ENCODE measurements at places on chromosomes 1 and 21.
A peak's percentile ranks its signal among the peaks of the same experiment; 100 is the strongest.

DNA sequence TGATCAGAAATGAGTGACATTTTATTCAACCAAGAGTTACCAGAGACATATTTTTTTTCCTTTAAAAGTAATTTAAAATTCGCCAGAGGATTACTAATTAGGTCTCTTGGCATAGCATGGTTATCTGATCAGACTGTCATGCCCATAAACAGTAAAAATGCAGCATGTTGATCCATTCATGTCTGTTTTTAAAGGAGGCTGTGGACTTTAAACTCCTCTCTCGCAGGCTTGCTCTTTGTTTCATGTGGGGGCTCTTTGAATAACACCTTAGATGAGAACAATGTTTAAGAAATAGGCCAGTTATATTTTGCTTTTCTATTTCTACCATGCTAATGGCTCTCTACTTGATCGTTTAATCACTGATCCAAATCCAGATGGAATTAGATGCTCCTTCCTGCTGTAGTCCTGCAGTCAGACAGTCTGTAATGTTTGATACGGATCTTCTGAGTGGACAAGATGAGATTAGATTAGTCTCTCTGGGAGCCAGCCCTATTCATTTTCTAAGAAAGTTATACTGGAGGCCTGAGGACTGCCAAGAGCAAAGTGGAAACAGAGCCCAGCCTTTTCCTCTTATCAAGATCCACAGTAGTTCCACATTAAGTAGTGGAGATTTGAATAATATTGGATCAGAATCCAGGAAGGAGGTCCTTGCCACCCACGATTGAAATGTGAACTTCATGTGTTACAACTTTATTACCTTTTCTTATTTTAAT lies 197.4 kb downstream of the HS2ST1 start:
- DNase-seq = no peak

DNA sequence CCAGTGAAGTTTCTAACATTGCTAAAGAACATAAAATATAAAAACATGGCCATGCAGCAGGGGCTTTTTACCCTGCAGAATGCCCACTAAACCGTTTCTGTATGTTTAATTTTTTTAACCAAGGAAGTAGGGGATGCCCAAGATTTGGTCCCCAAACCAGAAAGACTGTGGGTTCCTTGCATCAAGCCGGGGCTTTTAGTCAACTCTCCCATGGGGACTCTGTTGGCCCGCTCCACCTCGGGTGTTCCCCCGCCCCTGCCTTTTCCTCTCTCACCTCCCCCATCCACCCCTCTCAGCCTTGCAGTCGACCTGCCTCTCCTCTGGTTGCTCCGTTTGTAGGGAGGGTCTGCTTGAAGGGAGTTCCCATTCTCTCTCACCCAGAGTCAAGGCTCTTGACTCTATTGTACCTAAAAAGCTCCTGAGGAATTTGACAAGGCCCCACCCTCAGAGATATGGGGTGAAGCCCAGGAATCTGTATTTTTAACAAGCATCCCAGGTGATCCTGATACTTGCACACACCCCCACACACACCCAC lies 117.5 kb downstream of the TOMM20 start:
- DNase-seq = no peak

DNA sequence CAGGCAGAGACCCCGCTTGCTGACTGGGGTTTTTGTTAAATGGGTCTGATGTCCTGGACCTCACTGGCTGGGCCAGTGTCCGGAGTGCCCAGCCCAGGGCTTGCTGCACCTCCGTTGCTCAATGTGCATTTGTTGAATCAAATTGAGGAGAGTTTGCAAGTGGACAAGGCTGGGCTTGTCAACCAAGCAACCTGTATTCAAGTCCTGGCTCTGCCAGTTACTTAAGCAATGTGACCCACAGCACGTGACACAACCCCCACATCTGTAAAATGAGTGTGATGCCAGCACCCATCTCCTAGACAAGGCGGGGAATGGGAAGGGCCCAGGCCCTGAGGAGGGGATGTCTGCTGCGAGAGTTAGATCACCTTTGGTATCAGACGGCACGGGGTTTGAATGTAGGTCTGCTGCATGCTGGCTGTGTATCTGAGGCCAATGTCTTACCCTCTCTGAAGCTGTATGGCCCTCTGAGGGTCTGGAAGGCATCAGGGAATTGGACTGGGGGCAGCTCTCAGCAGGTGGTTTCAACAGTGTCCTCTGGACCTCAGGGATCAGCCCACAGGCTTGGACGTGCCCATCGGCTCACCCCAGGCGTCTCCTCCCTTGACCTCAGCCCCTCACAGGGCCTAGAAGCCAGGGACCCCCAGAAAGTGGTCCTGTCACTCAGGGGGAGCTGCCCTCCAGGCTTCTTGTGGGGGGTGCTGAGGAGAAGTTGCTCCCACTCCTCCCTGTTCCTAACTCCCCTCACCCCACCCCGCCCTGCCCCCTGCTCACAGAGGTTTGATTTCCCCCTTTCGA lies 51.0 kb upstream of the RUNX3 start:
- DNase-seq = no peak

GRCh38 chr21:42971897-42972275 lies 2.5 kb upstream of the PKNOX1 start:
- DNase-seq = no peak

- no peak for DNase-seq
These were observed 42.5 kb downstream of the TMEM200B start for GRCh38 chr1:29081201-29081600.

DNA sequence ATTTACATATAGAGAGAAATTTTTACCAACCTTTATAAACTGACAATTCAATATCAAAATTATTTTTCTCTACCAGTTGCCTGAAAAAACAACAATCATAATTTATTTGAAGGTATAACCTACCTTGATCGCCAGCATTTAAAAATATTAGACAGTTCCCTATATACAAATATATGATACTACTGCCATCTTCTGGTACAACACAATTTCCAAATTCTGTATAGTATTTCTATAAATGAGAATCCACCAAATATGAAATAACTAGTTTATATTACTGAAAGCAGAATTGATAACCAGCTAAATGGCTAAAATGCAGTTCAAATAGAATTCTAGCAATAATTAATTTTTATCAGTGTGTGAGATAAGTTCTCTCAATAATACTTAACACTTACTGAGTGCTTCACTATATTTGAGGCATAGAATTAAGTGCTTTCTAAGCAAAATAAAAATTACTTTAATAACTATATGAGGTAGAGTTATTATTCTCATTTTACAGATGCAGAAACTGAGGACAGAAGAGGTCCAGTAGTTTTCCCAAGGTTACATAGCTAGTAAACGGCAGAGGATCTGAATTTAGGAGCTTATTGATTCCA lies 75.6 kb downstream of the PIGK start:
- DNase-seq = peak; percentile 25

- no peak for DNase-seq
These were observed 43.5 kb downstream of the NFIA start for GRCh38 chr1:61125895-61126294.

DNA sequence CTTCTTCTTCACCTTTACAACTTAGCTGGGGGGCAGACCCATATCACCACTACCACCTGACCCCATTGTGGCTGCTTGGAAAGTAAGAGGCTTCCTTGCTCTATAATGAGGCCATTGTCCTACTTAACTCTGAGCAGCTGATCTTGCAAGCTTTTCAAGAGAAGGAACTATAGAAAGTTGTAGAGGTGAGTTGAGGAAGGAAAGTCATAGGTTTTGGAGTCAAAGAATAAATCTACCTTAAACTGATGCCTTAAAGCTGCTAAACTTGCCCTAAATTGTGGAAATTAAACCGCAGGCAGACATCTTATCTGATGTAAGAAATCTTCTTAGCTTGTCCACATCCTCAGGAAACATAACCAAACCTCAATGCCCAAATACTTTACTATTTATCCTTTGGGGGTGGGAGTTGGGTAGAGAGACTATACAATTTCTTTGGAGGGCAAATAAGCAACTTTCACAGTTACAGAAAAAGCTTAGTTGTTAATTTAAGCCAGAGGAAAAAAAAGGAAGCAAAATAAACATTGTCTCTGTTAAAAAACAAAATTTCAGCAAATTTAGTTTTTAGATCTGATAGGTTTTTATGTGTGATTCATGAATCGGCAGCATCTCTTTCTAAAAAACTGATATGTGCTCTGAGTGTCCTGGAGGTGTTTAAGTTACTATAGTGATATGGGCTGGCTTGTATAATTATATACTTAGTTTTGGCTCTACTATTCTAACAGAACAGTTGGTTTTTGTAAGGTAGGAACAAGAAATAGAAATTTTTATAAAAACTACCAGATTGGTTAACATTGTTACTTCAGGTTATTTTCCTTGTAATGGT lies 4.7 kb downstream of the IL23R start:
- DNase-seq = no peak
